Activated CD4-positive, alpha-beta T cell treated with anti-CD3 and anti-CD28 coated beads for 24 hours (primary cell): ENCODE measurements at places on chromosomes 16 and 17.

DNA sequence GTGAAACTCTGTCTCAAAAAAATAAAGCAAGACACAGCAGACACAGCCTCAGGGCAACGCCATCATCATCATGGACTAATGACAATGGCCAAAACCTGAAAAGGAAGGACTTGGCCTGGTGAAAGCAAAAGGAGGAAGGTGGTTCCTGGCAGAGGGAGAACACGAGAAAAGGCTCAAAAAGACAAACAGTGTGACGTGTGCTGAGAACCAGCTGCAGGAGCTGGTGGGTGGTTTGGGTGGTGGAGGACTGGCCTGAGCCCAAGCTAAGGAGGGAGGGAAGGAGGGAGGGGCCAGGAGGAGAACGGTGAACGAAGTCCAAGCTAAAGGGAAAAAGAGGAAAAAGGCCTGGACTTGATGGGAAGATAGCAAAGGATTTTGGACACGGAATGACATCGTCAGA is 85.1 kb downstream of the SLC39A11 start:
- no peak for DNase-seq

GRCh38 chr17:69722518-69722917 is 308.0 kb downstream of the MAP2K6 start:
- DNase-seq, result no peak

DNA sequence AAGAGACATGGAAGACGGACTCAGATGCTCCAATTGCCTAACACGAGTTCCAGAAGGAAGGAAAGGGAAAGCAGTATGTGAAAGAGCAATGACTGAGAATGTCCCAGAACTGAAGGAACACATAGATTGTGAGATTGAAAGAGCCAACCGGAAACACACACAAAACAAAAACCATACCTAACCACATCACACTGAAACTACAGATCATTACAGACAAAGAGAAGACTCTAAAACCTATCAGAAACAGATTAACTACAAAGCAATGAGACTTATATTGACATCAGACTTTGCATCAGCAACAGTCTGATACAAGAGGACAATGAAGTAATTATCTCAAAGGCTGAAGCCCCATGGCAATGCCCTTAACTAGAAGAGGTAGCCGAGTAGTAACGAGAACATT is 45.6 kb upstream of the CLEC18B start:
- DNase-seq, result no peak

DNA sequence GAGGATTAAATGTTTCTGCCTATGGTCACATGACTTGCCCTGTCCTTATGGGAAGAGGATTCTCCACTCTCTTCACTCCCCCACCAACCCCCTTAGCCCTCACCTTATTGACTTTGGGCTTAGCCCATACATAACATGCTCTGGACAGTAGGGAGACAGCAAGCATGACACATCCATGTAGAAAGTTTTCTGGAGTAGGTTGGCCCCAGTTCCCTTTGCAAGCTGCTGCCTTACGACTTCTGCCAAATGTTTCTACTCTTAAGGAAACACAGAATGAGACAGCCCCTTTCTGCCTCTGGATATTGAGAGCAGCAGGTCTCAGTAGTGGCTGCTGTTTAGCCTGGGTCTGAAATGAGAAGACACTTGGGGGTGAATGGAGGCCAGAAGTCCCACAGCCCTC is 282.2 kb downstream of the MAP2K6 start:
- DNase-seq, result no peak

GRCh38 chr17:82832411-82832810 is 7.4 kb downstream of the ZNF750 start:
- DNase-seq, result no peak

GRCh38 chr16:30953511-30954124 is 3.9 kb upstream of the SETD1A start:
- peak; percentile 43 for DNase-seq

DNA sequence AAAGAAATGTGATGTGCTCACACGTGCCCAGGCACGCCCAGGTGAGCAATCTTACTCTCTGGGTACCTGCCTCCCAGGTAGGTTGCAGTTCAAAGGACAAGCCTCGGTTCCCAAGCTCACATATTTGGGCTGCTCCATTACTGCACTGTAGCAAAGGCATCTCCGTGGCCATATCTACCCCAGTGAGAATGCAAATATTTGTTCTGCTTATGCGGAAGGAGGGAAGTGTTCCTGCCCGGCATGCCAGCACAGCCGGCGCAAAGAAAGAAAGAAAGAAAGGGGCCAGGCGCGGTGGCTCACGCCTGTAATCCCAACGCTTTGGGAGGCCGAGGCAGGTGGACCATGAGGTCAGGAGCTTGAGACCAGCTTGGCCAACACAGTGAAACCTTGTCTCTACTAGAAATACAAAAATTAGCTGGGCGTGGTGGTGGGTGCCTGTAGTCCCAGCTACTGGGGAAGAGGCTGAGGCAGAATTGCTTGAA is 30.7 kb downstream of the SLC43A2 start:
- no peak for DNase-seq

- peak; percentile 100 for DNase-seq
These were observed 15.8 kb upstream of the EEF2K start for GRCh38 chr16:22190081-22190775.

GRCh38 chr17:50265690-50266315 is 8.5 kb upstream of the TMEM92 start:
- no peak for DNase-seq
